ENCODE measurements at places on chromosomes 11 and 22. TPM values are rescaled to one million over a fixed set of nuclear protein-coding genes. Genes with fewer than 3 reads are reported as not detected.

DNA sequence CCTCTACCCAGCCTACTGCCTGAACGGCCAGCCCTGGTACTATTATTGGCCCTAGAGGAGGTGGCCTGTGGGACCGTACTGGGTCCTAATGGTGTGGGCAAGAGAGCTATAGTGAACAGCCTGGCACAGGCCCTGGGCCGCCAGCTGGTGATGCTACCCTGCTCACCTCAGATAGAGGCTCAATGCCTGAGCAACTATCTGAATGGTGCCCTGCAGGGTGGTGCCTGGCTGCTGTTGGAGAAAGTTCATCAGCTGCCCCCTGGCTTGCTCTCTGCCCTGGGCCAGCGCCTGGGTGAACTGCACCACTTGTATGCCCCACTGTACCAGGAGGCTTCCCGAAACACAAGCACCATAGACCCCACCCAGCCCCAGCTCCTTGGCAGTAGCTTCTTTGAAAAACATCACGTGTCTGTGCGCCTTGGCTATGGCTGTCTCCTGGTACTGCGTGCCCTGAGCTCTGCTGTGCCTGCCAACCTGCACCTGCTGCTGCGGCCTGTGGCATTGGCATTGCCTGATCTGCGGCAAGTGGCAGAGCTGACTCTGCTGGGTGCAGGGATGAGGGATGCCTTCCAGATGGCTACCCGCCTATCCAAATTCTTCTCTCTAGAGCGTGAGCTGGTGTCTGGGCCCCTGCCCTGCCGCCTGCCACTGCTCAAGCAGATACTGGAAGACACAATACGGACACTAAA lies 49.0 kb downstream of the DNHD1 start:
- no peak for DNase-seq

- DNase-seq: no peak
These were observed 4.5 kb downstream of the FADD start for GRCh38 chr11:70207531-70208131.

DNA sequence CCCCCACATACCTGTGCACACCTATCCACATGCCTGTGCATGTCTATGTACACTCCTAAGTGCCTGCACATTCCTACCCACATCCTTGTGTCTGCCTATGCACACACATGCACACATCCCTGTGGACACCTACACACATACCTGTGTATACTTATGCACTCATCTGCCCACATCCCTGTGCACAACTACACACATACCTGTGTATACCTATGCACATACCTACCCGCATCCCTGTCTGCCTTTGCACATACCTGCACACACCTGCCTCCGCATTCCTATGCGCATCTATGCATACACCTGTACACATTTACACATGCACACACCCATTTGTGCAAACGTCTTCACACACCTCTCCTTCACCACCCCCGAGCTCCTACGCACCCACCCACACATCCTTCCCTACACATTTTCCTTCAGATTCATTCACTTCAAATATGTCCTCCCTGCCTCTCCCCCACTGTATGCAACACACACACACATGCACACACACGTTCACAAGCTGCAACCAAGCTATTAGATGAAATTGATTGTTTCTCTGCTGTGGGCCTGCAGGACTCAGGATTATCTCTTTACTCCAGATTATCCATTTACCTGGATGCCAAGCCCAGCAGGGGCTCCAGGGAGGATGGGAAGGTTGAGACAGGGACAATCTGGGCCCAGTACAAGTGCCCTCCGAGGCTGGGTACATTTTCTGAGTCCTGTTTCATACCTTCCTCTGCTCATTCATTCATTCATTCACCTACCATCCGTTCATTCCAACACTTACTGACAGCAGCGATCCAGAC lies 53.2 kb downstream of the TSPAN18 start:
- no peak for DNase-seq

GRCh38 chr11:70089631-70090030 lies 11.5 kb downstream of the ANO1 start:
- DNase-seq: no peak

The GTSE1 gene
- 34.6 TPM for total RNA-seq

The SYCE3 gene
- total RNA-seq: not detected

DNA sequence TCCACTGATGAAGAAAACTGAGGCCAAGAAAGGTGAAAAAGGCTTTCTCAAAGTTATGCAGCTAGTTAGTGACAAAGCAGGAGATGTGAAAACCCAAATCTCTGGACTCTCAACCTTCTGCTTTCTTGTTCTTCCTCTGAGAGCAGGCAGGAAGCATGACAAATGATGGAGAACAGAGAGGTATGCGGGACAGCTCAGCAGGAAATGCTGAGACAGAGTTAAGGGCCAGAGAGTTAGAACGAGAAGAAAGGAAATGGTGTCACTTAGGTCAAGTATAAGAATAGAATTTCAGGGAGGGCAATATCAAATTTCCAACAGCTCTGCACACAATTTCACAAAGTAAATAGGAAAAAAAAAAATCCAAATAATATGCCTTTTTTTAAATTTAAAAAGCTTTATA lies 67.6 kb upstream of the ARHGAP42 start:
- no peak for DNase-seq

The OR8J1 gene
- not detected for total RNA-seq
